ENCODE measurements at places on chromosomes 6 and 20.

DNA sequence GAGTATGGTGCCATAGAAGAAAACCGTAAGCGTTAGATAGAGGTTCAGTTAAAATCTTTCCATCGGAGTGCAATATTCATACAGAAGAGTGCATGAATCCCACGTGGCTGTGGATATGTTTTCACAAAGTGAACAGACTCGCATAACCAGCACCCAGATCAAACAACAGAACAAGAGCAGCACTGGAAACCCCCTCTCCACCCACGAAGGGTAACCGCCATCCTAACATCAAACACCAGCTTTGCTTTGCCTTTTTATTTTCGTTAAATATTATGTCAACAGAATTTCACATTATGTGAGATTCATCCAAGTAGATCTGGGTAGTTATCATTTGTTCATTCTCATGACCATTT, 4.7 kb downstream of the GTSF1L start:
- no peak for DNase-seq

DNA sequence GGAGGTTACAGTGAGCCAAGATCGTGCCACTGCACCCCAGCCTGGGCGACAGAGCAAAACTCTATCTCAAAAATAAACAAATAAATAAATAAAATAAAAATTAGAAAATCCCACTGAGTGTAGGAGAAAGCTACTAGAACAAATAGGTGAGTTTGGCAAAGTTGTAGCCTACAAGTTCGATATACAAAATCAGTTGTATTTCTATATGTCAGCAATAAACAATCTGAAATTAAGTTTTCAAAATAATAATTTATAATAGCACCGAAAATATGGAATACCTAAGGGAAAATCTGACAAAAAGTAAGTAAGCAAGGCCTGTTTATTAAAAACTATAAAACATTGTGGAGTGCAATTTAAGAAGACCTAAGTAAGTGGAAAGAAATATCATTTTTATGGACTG, 5.1 kb upstream of the DEFB118 start:
- no peak for DNase-seq

- DNase-seq = no peak
Observed at GRCh38 chr20:2421247-2421646, 40.5 kb downstream of the TGM6 start.

- peak; percentile 73 for DNase-seq
Observed at GRCh38 chr6:13711733-13712598, at the start of gene RANBP9. Gene RANBP9 (minus strand): TSS chr6:13711835. CDS start chr6:13711505, 330 bp downstream.

Data from KG1 (cell line).